Mesothelial cell of epicardium (in vitro differentiated cells): ENCODE measurements at places on chromosomes 13 and 19.

GRCh38 chr13:101127741-101128353 lies 288.5 kb downstream of the NALCN start:
- H3K4me3 ChIP-seq = no peak overlapping the region
- no peak for DNase-seq
- H3K36me3 ChIP-seq = no peaks in the 10 kb centered on the region
- no peak overlapping the region for H3K27ac ChIP-seq
- peaks cover 21% of the 10 kb centered on the region for H3K27me3 ChIP-seq

DNA sequence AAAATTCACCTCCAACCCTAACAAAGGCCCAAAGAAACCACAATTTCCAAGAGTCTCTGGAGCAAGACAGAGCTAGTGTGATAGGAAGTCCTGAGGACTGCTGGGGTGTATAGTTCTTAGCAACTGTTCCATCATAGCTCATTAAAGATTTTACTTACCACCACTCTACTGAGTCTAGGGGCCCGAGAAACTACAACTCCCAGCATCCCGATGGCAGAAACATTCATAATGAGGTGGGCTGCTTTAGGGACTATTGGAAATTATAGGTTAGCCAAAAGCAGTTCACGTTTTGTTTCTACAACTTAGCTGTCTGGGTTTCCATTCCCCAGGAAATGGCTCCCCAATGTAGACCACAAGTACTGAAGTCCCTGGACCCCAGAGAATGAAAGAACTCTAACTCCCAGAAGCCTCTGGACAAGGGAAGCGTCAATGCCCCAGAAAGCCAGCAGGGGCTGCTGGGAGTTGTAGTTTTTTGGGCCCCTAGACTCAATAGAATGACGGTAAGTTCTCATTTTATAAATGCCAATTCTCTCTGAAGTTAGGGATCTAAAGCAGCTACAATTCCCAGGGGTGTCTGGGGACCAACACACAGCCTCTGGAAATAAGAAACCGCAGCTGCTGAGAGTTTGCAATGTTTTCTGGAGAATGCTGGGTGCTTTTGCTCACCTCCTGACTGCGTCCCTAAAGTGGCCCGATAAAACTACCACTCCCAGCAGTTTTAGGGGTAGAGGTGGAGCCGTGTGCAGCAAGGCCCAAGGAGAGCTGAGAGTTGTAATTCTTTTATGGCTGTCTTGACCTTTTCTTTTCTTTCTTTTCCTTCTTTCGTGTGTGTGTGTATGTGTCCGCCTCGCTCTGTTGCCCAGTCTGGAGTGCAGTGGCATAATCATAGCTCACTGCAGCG lies 11.1 kb downstream of the FTL start:
- no peak overlapping the region for H3K27ac ChIP-seq
- DNase-seq = no peak
- no peaks in the 10 kb centered on the region for H3K4me1 ChIP-seq
- H3K36me3 ChIP-seq = peaks cover 26% of the 10 kb centered on the region

DNA sequence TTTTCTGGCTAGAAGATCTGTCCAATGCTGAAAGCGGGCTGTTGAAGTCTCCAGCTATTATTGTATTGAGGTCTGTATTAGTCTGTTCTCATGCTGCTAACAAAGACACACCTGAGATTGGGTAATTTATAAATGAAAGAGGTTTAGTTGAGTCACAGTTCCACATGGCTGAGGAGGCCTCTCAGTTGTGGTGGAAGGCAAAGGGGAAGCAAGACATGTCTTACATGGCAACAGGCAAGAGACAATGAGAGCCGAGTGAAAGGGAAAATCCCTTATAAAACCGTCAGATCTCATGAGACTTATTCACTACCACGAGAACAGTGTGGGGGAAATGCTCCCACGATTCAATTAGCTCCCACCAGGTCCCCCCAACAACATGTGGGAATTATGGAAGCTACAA lies 980.4 kb downstream of the SLITRK5 start:
- no peaks in the 10 kb centered on the region for H3K27me3 ChIP-seq
- no peaks in the 10 kb centered on the region for H3K4me1 ChIP-seq
- H3K36me3 ChIP-seq = no peaks in the 10 kb centered on the region
- H3K4me3 ChIP-seq = no peak overlapping the region
- no peak for DNase-seq
- H3K27ac ChIP-seq = no peak overlapping the region

DNA sequence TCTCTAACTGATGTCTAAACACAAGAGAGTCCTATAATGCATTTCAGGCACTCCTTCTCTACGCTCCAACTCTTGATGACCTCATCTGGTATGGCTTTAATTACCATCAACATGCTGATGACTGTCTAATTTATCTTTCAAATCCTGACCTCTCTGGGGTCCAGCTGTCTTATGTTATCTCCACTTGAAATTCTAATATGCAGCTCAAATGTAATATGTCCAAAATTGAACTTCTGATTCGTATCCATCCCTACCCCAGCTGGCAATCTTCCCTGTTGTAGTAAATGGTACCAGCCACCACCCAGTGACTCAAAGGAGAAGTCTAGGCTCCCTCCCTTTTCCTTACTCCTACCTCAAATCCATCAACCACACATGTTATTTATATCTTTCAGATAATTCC lies 288.0 kb upstream of the SLC10A2 start:
- peaks cover 45% of the 10 kb centered on the region for H3K4me1 ChIP-seq
- no peaks in the 10 kb centered on the region for H3K36me3 ChIP-seq

GRCh38 chr19:41537789-41538188 lies 38.2 kb upstream of the CEACAM21 start:
- H3K36me3 ChIP-seq = no peaks in the 10 kb centered on the region
- DNase-seq = no peak
- H3K4me1 ChIP-seq = no peaks in the 10 kb centered on the region
- no peak overlapping the region for H3K27ac ChIP-seq

- no peak for DNase-seq
- H3K36me3 ChIP-seq = no peaks in the 10 kb centered on the region
- H3K27ac ChIP-seq = no peak overlapping the region
- no peaks in the 10 kb centered on the region for H3K27me3 ChIP-seq
- H3K4me1 ChIP-seq = no peaks in the 10 kb centered on the region
Observed at GRCh38 chr19:54795758-54796157, 7.7 kb upstream of the KIR2DL4 start.

- H3K4me1 ChIP-seq = no peaks in the 10 kb centered on the region
- no peak for DNase-seq
- no peak overlapping the region for H3K27ac ChIP-seq
Observed at GRCh38 chr19:49331616-49332055, 3.6 kb upstream of the CD37 start.

GRCh38 chr19:4582980-4583842 lies 23.7 kb upstream of the SEMA6B start:
- no peaks in the 10 kb centered on the region for H3K36me3 ChIP-seq
- H3K4me1 ChIP-seq = peaks cover 7% of the 10 kb centered on the region
- DNase-seq = no peak
- H3K27ac ChIP-seq = no peak overlapping the region
- peaks cover 44% of the 10 kb centered on the region for H3K27me3 ChIP-seq

DNA sequence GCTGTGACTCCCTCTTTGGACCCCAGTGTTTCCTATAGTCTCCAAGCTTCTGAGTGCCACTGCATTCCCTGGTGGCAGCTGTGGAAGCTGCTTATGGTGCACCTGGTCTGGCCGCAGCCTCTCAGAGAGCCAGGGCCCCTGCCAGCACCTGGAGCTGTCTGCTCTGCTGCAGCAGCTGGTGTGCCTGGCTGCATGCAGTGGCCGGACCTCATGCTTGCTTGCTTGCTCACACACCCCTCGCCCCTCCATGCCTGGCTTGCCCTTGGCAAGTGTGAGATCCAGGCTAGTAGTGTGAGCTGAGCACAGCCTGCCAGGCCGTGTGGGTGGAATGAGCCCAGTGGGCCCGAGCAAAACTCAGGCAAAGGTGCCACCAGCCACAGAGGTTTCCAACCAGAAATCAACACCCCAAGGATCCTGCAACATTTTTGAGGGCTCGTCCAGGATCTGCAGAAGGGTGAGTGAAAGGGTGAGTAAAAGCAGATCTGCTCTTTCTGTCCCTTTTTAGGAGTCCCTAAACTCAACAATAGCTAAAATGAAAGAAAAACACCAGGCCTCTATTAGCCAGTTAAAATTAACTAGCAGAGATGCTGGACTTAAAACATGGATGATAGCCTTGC lies 7.6 kb upstream of the MLLT1 start:
- H3K36me3 ChIP-seq = peaks cover 4% of the 10 kb centered on the region
- DNase-seq = no peak
- no peak overlapping the region for H3K27ac ChIP-seq

GRCh38 chr13:44561351-44561750 lies 14.8 kb downstream of the TSC22D1 start:
- H3K4me3 ChIP-seq = no peak overlapping the region
- H3K27ac ChIP-seq = no peak overlapping the region
- no peaks in the 10 kb centered on the region for H3K27me3 ChIP-seq
- H3K4me1 ChIP-seq = peaks cover 15% of the 10 kb centered on the region

DNA sequence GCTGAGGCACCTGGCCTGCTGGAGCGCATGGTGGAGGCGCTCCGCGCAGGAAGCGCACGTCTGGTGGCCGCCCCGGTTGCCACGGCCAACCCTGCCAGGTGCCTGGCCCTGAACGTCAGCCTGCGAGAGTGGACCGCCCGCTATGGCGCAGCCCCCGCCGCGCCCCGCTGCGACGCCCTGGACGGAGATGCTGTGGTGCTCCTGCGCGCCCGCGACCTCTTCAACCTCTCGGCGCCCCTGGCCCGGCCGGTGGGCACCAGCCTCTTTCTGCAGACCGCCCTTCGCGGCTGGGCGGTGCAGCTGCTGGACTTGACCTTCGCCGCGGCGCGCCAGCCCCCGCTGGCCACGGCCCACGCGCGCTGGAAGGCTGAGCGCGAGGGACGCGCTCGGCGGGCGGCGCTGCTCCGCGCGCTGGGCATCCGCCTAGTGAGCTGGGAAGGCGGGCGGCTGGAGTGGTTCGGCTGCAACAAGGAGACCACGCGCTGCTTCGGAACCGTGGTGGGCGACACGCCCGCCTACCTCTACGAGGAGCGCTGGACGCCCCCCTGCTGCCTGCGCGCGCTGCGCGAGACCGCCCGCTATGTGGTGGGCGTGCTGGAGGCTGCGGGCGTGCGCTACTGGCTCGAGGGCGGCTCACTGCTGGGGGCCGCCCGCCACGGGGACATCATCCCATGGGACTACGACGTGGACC lies 9.7 kb upstream of the STRN4 start:
- H3K36me3 ChIP-seq = peaks cover 14% of the 10 kb centered on the region
- peaks cover 4% of the 10 kb centered on the region for H3K4me1 ChIP-seq
- H3K4me3 ChIP-seq = no peak overlapping the region

- no peak overlapping the region for H3K27ac ChIP-seq
- no peak overlapping the region for H3K4me3 ChIP-seq
- no peaks in the 10 kb centered on the region for H3K27me3 ChIP-seq
- H3K36me3 ChIP-seq = no peaks in the 10 kb centered on the region
Observed at GRCh38 chr13:107665926-107666458, 549.3 kb downstream of the LIG4 start.

- DNase-seq = no peak
- peaks cover 8% of the 10 kb centered on the region for H3K36me3 ChIP-seq
Observed at GRCh38 chr19:43723588-43723987, 7.7 kb downstream of the IRGC start.

DNA sequence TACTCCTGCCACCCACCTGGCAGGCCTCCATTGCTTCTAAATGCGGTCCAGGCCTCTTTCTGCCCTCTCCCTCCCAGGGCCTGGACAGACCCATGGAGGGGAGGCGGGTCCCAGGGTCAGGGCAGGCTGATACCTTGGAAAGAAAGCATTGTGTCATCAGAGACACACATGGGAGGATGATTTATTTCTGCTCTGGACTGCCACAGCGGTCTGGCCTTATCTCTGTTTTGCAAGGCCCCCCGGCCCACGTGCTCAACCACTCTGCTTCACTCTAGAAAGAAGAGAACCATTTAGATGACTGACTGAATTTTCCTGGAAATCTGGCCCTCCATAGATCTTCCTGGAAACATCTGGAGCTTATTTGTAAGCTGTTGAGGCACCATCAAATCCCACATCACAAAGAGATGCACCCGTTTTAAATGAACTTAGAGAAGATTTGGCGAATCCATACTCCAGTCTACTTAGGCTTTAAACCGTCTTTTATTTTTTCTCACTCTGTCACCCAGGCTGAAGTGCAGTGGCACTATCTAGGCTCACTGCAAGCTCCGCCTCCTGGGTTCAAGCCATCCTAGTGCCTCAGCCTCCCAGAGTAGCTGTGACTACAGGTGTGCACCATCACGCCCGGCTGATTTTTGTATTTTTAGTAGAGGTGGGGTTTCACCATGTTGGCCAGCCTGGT lies 48.3 kb upstream of the URI1 start:
- H3K4me3 ChIP-seq = no peak overlapping the region
- no peak for DNase-seq
- H3K27ac ChIP-seq = no peak overlapping the region
- peaks cover 8% of the 10 kb centered on the region for H3K4me1 ChIP-seq
- H3K36me3 ChIP-seq = no peaks in the 10 kb centered on the region
- peaks cover 1% of the 10 kb centered on the region for H3K27me3 ChIP-seq

- H3K4me1 ChIP-seq = peaks cover 21% of the 10 kb centered on the region
- no peak for DNase-seq
- peak overlapping the region; percentile 22 for H3K4me3 ChIP-seq
- H3K27me3 ChIP-seq = peaks cover 82% of the 10 kb centered on the region
- no peaks in the 10 kb centered on the region for H3K36me3 ChIP-seq
Observed at GRCh38 chr13:112069061-112069844, 2.3 kb downstream of the SOX1 start.

DNA sequence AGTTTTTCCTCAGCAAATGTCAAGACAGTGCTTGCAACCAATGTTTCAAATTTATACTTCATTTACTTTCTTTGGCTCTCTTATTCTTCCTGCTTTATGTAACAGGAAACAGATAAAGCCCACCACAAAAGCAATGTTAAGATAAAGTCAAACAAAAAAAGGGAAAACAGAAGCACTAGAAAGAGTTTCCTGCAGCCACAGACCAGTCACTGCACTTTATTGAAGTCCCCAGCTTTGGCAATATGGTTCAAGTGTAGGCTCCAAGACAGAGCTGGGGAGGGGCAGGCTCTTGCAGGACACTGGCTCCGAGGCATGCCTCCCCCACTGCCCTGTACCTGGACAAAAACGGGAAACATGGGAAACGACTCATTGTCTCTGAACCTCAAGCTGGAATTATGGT lies 15.3 kb upstream of the CDC16 start:
- no peaks in the 10 kb centered on the region for H3K36me3 ChIP-seq
- H3K27ac ChIP-seq = no peak overlapping the region
- peaks cover 10% of the 10 kb centered on the region for H3K27me3 ChIP-seq
- H3K4me3 ChIP-seq = no peak overlapping the region

DNA sequence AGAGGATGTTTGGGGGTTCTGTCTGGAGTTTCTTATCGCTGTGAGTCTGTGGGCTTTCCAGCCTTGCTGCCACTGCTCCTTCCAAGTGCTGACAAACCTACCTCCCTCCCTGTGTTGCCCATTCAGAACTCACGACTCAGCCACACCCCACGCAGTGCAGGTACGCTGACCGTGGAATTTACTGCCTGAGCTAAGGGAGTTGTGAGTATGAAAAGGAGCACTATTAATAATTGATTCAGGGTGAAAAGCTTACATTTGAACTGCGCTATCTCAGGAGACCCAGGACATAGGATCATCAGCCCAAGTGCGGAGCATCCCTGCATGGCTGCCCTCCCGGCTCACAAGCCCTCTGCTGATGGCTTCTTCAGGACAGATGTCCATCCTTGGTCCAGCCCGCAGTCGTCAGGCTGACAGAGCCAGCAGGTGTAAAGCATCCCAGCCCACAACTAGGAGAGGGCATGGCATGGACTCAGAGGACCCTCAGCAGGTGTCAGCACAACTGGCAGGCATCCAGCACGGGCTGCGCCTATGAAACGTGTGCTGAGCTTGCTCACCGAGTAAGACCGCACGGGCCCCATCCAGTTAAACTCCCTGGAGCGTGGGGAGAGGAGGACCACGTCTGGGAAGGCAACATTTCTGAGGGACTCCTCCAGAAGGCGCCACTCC lies 244.0 kb downstream of the COL4A1 start:
- no peaks in the 10 kb centered on the region for H3K4me1 ChIP-seq
- no peaks in the 10 kb centered on the region for H3K36me3 ChIP-seq
- H3K27me3 ChIP-seq = no peaks in the 10 kb centered on the region
- H3K4me3 ChIP-seq = no peak overlapping the region

GRCh38 chr19:3464587-3465235 lies 15.6 kb downstream of the SMIM24 start:
- H3K36me3 ChIP-seq = peaks cover 6% of the 10 kb centered on the region
- peaks cover 62% of the 10 kb centered on the region for H3K27me3 ChIP-seq
- H3K4me1 ChIP-seq = peaks cover 13% of the 10 kb centered on the region
